ENCODE measurements at places on chromosomes 3 and 15. TPM values are rescaled to one million over a fixed set of nuclear protein-coding genes. Genes with fewer than 3 reads are reported as not detected.

Gene LXN
- total RNA-seq: 22.2 TPM

Gene TMCO5A
- total RNA-seq: not detected

Gene TARS3
- total RNA-seq: 11.7 TPM

Gene USP50
- not detected for total RNA-seq

Gene LRRC34
- total RNA-seq: not detected

Gene REC114
- not detected for total RNA-seq

Gene CD200
- total RNA-seq: 3.6 TPM

Gene TRIM42
- total RNA-seq: not detected

Gene TGM4
- total RNA-seq: not detected

Gene DUOX1
- total RNA-seq: 0.14 TPM

Gene PLS1
- total RNA-seq: 336 TPM

Gene ADAMTSL3
- 6.0 TPM for total RNA-seq

Gene MFSD1
- 9.2 TPM for total RNA-seq

Gene UTS2B
- 0.27 TPM for total RNA-seq

Gene MAP4
- 71.5 TPM for total RNA-seq

Gene THRB
- 25.1 TPM for total RNA-seq

Gene PRSS50
- not detected for total RNA-seq

Gene FOXB1
- total RNA-seq: not detected

Gene TMC3
- total RNA-seq: not detected

Gene LYSMD2
- 2.2 TPM for total RNA-seq

Gene MB21D2
- total RNA-seq: 1.5 TPM

Gene PRC1
- 8.1 TPM for total RNA-seq

Gene TNNC1
- total RNA-seq: 10.4 TPM

Gene KLF15
- 10.5 TPM for total RNA-seq

Gene DENND6A
- 29.7 TPM for total RNA-seq

Gene NCBP2
- 36.9 TPM for total RNA-seq

Gene CLDN18
- not detected for total RNA-seq
